Pulmonary artery endothelial cell (primary cell): ENCODE measurements at places on chromosomes 5 and 9. TPM values are rescaled to one million over a fixed set of nuclear protein-coding genes. Genes with fewer than 3 reads are reported as not detected.

DNA sequence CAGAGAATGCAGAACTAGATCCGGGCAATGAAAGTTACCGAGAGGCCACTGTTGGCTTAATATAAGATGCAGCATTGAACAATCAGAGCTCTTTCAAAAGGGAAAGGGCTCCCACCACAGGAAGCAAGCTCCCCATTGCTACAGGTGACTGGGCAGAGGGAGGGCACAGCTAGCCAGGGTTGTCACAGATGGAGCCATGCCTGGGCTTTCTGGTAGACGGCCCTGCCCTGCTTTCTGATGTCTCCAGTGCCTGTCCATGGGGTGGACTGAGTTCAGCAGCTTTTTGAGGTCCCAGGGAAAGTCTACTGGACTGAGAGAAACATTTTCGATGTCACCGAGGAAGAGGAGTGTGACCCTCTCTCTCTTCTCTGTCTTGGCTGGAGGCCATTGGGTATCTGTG, 14.1 kb downstream of the RGS3 start:
- DNase-seq = no peak

- DNase-seq = no peak
Observed at GRCh38 chr5:160197341-160198144, 31.8 kb upstream of the FABP6 start.

DNA sequence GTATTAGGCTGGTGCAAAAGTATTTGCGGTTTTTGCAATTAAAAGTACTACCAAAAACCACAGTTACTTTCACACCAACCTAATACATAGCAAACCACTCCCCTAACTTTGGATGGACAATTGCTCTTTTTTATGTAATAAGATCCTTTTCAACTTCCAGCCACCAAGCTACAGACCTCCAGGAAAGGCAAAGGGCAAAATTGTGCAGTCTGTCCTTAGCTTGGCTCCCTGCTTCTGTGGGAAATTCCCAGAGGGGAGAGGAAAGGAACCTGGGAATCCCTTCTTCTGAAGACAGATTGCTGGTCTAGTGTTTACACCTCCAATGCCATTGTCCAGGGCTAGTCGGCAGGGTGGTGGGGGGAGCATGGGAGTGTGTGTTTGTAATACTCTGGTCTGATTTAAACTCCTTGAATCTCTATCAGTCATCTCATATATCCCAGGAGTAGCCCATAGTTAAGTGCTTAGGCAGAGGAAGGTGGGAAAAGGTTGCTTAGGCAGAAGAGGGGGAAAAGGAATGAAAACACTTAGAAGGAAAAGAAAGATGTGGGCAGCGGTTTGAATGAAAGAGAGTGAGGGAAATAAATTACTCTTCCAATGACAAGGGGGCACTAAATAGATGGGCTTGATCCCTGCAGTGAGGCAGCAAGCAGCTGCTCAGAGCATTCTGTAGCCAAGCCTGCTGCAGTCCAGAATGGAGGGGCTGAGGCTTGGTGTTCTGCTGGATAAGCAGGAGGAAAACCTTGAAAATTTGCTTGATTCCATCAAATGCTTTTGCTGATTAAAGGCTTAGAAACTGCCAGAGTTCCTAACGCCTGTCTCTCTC, 86.9 kb upstream of the MAP1B start:
- no peak for DNase-seq

DNA sequence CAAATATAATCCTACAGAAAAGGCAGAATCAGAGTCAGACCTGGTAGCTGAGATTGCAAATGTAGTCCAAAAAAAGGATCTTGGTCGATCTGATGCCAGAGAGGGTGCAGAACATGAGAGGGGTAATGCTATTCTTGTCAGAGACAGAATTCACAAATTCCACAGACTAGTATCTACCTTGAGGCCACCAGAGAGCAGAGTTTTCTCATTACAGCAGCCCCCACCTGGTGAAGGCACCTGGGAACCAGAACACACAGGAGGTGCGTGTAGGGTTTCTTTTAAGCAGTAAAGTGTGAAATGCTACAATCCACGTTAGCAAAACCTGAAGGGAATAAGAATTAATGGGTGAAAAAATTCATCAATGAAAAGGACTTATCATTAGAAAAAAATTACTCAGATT, 145.8 kb downstream of the GIN1 start:
- DNase-seq = no peak

DNA sequence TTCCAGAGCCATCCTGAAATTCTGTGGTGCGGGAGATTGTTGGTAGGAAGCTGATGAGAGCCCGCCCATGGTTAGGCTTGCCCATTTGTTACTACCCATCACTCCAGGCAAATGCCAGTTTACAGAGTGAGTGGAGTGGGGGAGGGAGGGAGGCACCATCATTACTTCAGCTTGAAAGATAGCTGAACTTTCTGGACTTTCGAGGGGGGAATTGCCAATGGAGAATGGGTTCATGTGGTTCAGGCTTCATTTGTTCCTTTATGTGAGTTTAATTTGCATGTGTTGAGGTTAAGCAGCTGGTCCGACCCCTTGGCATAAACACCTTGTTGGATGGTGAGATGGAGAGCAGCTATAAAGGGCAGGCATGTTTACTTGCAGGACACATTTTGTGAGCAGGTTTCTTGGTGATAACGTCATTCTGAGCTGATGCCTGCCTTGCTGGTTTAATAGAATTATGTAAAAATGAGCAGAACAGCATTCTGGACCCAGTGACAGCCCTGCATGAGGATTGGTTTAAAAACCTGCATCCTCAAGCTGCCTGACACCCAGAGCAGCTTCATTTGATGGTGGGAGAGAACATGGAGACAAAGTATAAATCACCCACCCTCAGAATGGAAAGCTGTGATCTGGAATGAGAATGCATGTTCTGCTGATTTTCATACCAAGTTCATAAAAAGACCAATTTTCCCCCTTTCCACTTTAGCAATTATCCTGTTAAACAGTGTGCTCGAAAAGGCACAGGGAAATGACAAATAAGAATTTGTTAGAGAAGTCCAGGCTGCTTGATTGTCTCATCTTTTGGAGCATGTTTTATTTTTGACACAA, 106.3 kb downstream of the TRIO start:
- no peak for DNase-seq

GRCh38 chr5:41527201-41527779, 16.9 kb upstream of the PLCXD3 start:
- peak; percentile 2 for DNase-seq

DNA sequence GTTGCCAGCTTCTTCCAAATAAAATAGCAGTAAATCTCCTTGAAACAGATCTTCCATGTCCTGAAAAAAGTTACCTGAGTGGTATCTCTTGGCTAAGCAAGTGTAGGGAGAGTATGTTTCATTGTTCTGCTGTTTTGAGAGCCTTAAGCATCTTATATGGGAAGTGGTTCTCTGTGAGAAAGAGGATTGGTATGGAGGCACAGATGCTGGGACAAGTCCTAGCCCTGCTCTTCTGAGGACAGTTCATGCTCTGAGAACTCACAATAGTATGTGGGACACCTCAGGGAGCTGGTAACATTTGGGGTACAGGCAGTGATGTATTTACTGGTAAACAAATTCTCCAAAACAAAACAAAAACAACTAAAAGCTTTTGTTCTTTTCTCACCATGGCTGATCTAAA, 2.0 kb downstream of the PPP3R2 start:
- DNase-seq = no peak

DNA sequence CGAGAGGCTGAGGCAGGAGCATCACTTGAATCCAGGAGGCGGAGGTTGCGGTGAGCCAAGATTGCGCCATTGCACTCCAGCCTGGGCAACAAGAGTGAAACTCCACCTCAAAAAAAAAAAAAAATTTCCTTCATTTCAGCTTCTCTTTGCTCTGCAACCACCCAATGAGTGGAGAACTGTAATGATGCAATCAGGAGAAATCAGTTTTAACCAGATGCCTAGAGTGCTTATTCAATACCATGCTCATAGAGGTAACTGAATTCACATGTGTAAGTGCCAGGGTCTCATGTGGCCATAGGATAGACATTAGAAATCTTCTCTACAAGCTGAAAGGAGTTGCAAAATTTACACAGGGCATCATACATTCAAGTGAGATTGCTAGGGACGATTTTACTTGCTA, 70.6 kb downstream of the HMHB1 start:
- DNase-seq = no peak

GRCh38 chr5:91190314-91190690, 192.8 kb downstream of the ARRDC3 start:
- no peak for DNase-seq

GRCh38 chr5:16489322-16489791, 23.8 kb upstream of the ZNF622 start:
- no peak for DNase-seq

DNA sequence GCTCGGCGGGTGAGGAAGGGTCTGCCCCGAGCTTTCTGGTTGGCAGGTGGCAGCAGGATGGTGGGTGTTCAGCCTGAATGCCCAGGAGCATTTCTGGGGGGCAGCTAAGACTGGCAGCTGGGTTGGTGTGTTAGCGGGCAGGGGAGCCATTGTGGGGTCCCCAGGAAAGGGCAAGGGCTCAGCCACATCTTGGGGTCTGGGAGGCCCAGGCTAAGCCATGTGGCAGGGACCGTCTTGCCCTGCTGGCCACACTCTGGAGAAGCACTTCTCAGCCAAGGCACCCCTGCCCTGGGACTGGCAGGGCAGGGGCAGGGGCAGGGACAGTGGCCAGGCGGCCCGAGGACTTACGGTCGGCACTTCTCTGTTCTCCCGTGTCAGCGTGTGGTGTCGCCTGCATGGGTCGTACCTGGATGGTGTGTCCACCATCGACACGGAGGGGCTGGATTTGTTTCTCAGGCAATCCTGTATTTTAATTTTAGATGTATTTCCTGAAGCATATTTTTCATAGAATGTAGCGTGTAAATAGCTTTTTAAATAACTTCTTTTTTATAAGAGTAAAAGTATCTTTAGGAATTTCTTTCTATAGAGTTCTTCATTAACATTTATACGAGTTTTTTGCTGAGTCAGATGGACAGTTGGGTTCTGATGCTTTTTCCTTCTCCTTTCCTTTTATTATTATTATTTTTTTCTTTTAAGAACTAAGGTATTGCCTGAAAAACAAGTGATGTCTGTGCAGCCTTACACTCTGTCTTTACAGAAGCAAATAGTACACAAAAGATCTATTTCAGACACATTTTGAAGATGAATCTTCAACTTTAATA, 102.0 kb downstream of the PHF2 start:
- DNase-seq = no peak

DNA sequence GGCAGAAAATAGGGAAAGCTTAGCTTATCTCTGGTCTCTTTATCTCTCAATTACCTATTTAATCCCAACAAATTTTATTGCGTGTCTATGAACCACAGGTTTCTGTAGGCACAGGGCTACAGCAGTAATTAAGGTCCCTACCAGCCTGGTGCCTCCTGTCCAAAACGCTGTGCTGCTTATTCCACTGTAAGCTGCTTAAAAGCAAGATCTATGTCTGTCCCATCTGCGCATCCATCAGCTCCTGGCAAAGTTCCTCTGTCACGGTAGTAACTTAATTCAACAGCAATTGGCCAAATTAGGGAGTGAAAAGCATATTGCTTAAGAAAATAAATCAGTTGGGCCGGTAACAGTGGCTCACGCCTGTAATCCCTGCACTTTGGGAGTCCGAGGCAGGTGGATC, 235.8 kb upstream of the VLDLR start:
- DNase-seq = no peak

GRCh38 chr5:154071799-154072413, 33.1 kb downstream of the MFAP3 start:
- DNase-seq = no peak

DNA sequence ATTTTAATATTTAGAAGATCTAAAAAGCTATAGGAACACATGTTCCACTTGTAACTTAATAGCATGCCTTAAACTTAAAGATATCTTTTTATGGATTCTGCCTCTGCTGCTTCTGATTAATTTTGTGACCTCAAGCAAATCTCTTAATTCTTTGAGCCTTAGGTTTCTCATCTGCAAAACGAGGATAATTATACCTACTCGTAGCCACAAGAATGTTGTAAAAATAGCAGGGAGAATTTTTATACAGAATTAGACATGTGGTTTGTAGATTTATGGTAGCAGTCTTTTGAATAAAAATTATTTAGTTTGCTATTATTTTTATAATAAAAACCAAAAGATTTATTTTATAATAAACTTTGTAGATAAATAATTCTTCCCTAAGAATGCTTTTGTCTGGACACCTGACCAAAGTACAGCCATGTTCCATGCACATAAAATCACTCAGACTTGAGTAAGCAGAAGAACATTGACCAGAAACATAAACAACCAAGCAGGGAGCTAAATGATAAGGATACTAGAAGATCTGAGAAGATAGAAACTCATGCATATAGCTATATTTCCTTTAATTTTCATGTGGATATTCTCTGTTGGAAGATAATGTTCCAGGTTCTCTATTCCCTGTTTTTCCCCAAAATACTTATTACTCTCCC, 18.5 kb downstream of the C9orf85 start:
- DNase-seq = no peak

DNA sequence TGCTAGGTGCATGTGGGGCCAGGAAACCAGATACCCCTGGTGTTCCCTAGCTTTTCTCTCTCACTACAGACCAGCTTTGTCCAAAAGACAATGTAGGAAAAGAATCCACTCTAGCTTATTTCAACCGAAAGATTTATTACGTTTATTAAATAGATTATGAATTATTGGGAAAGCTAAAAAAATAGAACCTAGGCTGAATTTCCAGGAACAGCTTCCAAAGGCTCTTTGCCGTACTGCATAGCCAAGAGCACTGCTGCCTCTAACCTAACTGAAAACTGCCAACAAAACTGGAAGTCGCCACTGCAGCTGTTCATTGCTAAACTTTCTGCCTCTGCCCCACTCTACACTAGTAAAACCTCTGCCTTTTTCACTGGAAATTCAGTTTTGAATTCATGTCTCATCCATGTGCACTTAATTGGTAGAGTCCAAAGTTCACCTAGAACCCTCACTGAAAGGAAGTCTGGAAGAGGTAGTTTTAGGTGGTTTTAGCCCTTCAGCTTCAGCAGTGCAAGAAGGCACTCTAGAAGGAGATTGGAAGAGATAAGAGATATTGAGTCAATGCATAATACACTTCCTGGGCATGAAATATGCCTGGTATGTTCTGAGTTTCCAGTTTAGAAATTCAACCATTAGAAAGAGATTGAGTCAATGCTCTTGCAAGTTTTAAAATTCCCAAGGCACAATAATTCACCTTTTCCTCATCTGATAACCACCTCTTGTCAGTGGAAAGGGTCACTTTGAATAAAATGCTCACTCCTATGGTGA, 927.9 kb downstream of the MAT2B start:
- DNase-seq = no peak

GRCh38 chr9:129021091-129021490, 7.0 kb downstream of the SH3GLB2 start:
- DNase-seq = no peak

DNA sequence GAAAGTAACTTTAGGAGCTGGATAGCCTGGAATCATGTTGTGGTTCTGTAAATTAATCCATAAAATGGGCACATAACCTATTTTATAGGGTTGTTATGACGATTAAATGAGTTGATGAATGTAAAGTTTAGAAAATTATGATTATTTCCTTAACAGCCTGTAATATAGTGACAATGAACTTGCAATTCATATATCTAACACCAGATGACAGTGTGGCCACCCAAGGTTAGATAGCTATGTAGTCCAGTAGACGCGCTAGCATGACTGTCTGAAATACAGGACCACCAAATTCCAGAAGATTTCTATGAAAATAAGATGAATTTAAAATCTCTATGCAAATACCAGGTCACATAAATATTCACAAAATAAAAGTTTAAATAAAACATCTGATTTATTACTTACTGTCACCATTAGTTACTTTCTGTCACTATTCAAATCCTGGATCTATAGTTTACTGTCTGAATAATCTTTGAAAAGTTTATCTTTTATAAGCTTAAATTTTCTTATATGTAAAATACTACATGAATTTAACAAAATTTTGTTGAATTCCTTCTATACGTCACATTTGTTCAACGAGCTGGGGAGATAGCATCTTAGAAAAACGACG, 26.1 kb upstream of the MACIR start:
- no peak for DNase-seq

- DNase-seq = no peak
Observed at GRCh38 chr9:98897745-98898144, 46.0 kb upstream of the COL15A1 start.

The CXCL14 gene
- not detected in 2 replicates for total RNA-seq

The CCDC171 gene
- 0.86 and 1.1 TPM in 2 replicates for total RNA-seq
